HFFc6 (cell line): ENCODE measurements at places on chromosomes 1 and 21. TPM values are rescaled to one million over a fixed set of nuclear protein-coding genes. Genes with fewer than 3 reads are reported as not detected.

- peaks cover 53% of the 10 kb centered on the region for H3K36me3 ChIP-seq
- DNase-seq, result peak; percentile 50
- H3K4me1 ChIP-seq, result peaks cover 95% of the 10 kb centered on the region
- peaks cover 22% of the 10 kb centered on the region for H3K27me3 ChIP-seq
- H3K4me3 ChIP-seq, result peak overlapping the region; percentile 45
- peak overlapping the region; percentile 90 for H3K27ac ChIP-seq
These were observed 65.8 kb upstream of the BCL10 start for GRCh38 chr1:85342207-85342606.

GRCh38 chr1:235784950-235785349 is 81.8 kb downstream of the LYST start:
- no peaks in the 10 kb centered on the region for H3K36me3 ChIP-seq
- no peak overlapping the region for H3K4me3 ChIP-seq
- no peak for DNase-seq
- H3K27me3 ChIP-seq, result no peaks in the 10 kb centered on the region
- H3K4me1 ChIP-seq, result peaks cover 20% of the 10 kb centered on the region

GRCh38 chr1:171267391-171267790 is 19.1 kb downstream of the FMO1 start:
- no peaks in the 10 kb centered on the region for H3K4me1 ChIP-seq
- no peak overlapping the region for H3K27ac ChIP-seq
- DNase-seq, result no peak
- H3K36me3 ChIP-seq, result no peaks in the 10 kb centered on the region

CYP2J2 gene
- total RNA-seq, result not detected in 2 replicates

DNA sequence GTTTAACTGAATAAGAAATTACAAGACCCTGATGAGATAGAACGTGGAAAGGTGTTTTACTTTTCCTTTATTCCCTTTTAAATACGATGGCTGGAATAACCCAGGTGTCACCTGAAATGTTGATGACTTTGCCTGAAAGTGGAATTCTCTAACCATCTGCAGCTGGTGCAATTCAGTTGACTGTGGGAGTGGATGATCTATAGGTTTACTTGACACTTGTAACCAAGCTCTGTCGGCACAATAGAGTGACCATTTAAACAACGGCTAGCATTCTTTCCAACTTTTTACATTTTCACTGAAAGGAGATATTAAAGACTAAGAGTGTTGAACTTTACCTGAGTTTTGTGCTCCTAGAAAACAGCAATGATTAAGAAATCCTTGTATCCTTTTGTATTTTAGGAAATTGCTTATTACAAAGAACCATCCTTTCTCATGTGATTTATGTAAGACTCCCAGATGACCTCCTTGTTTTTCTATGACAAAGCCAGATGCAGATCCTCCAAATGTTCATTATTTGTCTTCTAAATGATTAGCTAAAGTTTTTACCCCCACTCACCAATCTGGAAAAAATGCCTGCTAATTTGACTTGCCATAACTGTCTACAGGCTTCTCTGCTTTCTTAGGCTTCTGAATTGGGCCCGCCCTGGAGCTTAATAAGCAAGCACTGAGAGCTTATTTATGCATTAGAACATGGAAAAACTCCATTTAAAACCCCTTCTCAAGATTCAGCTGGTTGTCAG is 129.5 kb upstream of the LRRC7 start:
- H3K27ac ChIP-seq, result no peak overlapping the region
- no peaks in the 10 kb centered on the region for H3K4me1 ChIP-seq
- no peaks in the 10 kb centered on the region; the same call in 1 of the 2 replicates for H3K27me3 ChIP-seq
- no peaks in the 10 kb centered on the region for H3K36me3 ChIP-seq

SPRR2G gene
- not detected in 3 replicates for total RNA-seq

GPA33 gene
- not detected in 3 replicates for total RNA-seq

DNA sequence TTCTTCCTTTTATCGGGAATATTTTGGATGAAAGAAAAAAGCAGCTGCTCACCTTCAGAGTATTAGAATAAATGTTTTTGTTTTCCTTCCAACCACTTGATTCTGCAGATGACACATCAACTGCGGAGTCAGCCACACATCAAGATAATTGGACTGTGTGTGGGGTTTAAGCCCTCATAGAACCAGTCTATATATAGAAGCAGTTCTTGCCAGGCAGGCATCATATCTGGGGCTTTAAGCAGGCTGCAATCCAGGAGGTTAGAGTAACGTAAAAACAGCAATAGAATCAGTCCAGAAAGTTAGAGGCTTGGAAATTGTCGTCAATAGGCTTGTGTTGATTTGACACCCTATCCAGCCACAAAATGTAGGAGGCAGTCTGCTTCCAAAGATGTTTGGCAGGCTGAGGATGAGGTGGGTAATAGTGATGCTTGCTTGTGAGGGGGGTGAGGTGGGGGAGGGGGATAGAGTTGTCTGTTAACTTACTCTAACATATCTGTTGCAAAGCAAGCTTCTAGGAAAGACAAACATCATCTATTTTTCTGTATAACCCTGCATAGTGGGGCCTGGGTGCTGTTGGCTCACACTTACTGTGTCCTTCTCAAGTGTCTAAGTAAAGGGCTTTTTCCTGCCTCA is 64.8 kb downstream of the PEX14 start:
- H3K36me3 ChIP-seq, result peaks cover 34% of the 10 kb centered on the region
- peaks cover 1% of the 10 kb centered on the region for H3K27me3 ChIP-seq
- H3K4me1 ChIP-seq, result peaks cover 13% of the 10 kb centered on the region
- DNase-seq, result peak; percentile 18

- no peaks in the 10 kb centered on the region; the same call in 1 of the 2 replicates for H3K27me3 ChIP-seq
- DNase-seq, result no peak
These were observed 40.7 kb upstream of the BCAR3 start for GRCh38 chr1:93722081-93723031.

GRCh38 chr21:33936301-33937038 is 20.9 kb upstream of the ATP5PO start:
- H3K27ac ChIP-seq, result no peak overlapping the region
- peaks cover 2% of the 10 kb centered on the region; the same call in 1 of the 2 replicates for H3K36me3 ChIP-seq
- no peaks in the 10 kb centered on the region for H3K27me3 ChIP-seq
- no peak for DNase-seq

DNA sequence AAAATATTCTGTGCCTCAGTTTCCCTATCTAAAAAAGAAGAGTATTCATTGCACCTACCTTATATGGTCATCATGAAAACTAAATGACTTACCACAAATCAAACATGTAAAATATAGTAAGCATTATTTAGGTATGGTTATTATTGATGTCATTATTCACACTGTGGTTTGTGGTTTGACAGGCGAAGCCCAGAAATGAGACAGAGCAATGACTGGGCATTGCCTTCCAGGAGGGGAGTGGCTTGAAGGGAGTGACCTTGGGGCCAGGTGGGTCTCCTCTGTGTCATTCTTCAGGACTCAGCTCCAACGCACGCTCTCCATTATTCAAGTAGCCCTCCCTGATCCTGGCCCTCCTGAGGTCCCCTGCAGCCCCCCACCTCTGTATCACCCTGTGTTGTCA is 133.7 kb downstream of the DMRTA2 start:
- no peak overlapping the region for H3K4me3 ChIP-seq
- H3K27me3 ChIP-seq, result peaks cover 2% of the 10 kb centered on the region
- DNase-seq, result no peak
- 0 out of 2 replicates have a peak, but pooled peaks cover 4% of the 10 kb centered on the region for H3K36me3 ChIP-seq
- H3K4me1 ChIP-seq, result no peaks in the 10 kb centered on the region

DNA sequence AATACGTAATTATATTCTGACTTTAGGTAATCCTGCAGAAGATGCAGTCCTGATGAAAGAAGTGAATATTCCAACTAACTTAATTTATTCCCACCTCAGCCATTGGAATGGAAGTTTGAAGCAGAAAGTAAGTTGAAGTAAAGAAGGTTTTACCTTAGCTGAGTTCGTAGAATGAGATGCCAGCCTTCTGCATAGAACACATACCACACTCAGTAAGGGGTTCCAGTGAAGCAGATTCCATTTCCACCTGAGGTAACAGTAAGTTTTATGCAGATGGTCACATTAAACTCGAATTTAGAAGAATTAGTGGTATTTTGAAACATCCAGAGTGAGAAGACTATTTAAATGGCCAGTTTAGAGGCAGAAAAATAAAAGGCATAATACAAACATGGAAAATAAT is 20.2 kb downstream of the RBM11 start:
- no peaks in the 10 kb centered on the region for H3K36me3 ChIP-seq
- DNase-seq, result no peak
- H3K27me3 ChIP-seq, result no peaks in the 10 kb centered on the region; the same call in 1 of the 2 replicates
- H3K27ac ChIP-seq, result no peak overlapping the region
- no peaks in the 10 kb centered on the region for H3K4me1 ChIP-seq

DNA sequence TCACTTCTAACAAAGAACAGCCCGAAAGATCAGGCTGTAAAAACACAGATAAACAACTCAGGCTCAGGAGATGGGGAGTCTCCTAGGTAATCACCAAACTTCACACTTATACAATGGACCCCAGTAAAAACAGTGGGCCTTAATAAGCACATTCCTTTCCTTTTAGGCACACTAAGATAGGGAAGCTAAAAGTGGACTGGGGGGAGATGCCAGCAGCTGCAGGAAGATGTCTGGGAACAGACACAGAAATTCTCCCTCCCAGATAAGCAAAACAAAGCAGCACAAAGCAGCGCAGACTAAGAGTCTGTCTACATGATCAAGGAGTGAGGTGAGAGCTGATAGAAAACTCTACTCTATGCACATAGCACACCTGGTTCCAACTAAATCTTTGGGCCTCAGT is 29.0 kb upstream of the CTBS start:
- H3K4me3 ChIP-seq, result peak overlapping the region; percentile 97
- DNase-seq, result peak; percentile 46
- peak overlapping the region; percentile 99 for H3K27ac ChIP-seq
- peaks cover 69% of the 10 kb centered on the region for H3K4me1 ChIP-seq
- no peaks in the 10 kb centered on the region for H3K27me3 ChIP-seq

DNA sequence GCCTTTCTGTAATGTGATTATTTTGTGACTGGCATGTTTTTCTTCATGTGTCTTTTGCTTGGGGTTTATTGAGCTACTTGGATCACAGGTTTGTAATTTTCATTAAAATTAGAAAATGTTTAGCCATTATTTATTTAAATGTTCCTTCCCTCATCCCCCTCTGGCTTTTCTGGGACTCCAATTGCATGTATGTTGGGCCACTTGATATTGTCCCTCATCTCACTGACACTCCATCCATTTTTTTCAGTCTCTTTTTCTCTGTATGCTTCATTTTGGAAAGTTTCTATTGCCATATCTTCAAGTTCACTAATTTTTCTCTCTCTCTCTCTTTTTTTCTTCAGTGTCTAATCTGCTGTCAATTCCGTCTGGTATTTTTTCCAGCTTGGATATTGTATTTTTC is 390.1 kb downstream of the PRDM2 start:
- H3K4me1 ChIP-seq, result no peaks in the 10 kb centered on the region
- no peak overlapping the region for H3K27ac ChIP-seq
- no peaks in the 10 kb centered on the region for H3K36me3 ChIP-seq
- H3K4me3 ChIP-seq, result no peak overlapping the region
- DNase-seq, result no peak

GRCh38 chr1:110262846-110263631 is 52.9 kb downstream of the KCNC4 start:
- no peaks in the 10 kb centered on the region for H3K36me3 ChIP-seq
- H3K27ac ChIP-seq, result no peak overlapping the region
- DNase-seq, result no peak
- no peak overlapping the region for H3K4me3 ChIP-seq
- H3K27me3 ChIP-seq, result peaks cover 27% of the 10 kb centered on the region
- H3K4me1 ChIP-seq, result peaks cover 23% of the 10 kb centered on the region

IFI44 gene
- 1.2 to 2.9 TPM (median 1.3 TPM) in 3 replicates for total RNA-seq

- H3K4me3 ChIP-seq, result peak overlapping the region; percentile 90; the same call in 1 of the 2 replicates
- no peaks in the 10 kb centered on the region for H3K36me3 ChIP-seq
- no peak for DNase-seq
- H3K27ac ChIP-seq, result 0 out of 2 replicates have a peak overlapping the region, but pooled peaks have one; percentile 25
- H3K4me1 ChIP-seq, result peaks cover 18% of the 10 kb centered on the region
These were observed 1.4 kb upstream of the MAD2L2 start for GRCh38 chr1:11682287-11682771.

SMCP gene
- total RNA-seq, result not detected in 3 replicates

GRCh38 chr1:12778907-12779306 is 5.4 kb downstream of the PRAMEF12 start:
- no peaks in the 10 kb centered on the region for H3K36me3 ChIP-seq
- no peak overlapping the region for H3K4me3 ChIP-seq
- DNase-seq, result no peak
- H3K4me1 ChIP-seq, result no peaks in the 10 kb centered on the region
- H3K27me3 ChIP-seq, result 0 out of 2 replicates have a peak, but pooled peaks cover 2% of the 10 kb centered on the region

- H3K36me3 ChIP-seq, result peaks cover 5% of the 10 kb centered on the region; the same call in 1 of the 2 replicates
- H3K4me3 ChIP-seq, result no peak overlapping the region
These were observed 479.1 kb upstream of the NCAM2 start for GRCh38 chr21:20519076-20519475.

- H3K36me3 ChIP-seq, result no peaks in the 10 kb centered on the region; the same call in 1 of the 2 replicates
- DNase-seq, result no peak
- H3K4me3 ChIP-seq, result no peak overlapping the region
- H3K27ac ChIP-seq, result no peak overlapping the region
- peaks cover 2% of the 10 kb centered on the region; the same call in 1 of the 2 replicates for H3K27me3 ChIP-seq
These were observed 27.6 kb downstream of the CRP start for GRCh38 chr1:159686599-159687299.

SYT2 gene
- not detected in 3 replicates for total RNA-seq

DNA sequence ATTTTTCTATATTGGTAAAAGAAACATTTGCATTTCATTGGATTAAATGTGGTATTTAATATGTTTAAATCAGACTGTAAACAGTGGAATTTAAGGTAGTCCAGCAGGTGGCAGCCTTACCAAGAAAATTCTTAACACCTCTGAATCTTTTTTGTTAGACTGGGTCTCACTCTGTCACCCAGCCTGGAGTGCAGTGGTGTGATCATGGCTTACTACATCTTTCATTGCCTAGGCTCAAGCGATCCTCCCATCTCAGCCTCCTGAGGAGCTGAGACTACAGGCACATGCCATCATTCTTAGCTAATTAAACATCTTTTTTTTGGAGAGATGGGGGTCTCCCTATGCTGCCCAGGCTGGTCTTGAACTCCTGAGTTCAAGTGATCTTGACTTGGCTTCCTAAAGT is 98.8 kb downstream of the RABGAP1L start:
- no peaks in the 10 kb centered on the region; the same call in 1 of the 2 replicates for H3K27me3 ChIP-seq
- peaks cover 7% of the 10 kb centered on the region for H3K36me3 ChIP-seq
- H3K4me3 ChIP-seq, result no peak overlapping the region
- peak; percentile 38 for DNase-seq
- H3K4me1 ChIP-seq, result peaks cover 4% of the 10 kb centered on the region; the same call in 1 of the 2 replicates

IGSF9 gene
- total RNA-seq, result not detected in 3 replicates

DNA sequence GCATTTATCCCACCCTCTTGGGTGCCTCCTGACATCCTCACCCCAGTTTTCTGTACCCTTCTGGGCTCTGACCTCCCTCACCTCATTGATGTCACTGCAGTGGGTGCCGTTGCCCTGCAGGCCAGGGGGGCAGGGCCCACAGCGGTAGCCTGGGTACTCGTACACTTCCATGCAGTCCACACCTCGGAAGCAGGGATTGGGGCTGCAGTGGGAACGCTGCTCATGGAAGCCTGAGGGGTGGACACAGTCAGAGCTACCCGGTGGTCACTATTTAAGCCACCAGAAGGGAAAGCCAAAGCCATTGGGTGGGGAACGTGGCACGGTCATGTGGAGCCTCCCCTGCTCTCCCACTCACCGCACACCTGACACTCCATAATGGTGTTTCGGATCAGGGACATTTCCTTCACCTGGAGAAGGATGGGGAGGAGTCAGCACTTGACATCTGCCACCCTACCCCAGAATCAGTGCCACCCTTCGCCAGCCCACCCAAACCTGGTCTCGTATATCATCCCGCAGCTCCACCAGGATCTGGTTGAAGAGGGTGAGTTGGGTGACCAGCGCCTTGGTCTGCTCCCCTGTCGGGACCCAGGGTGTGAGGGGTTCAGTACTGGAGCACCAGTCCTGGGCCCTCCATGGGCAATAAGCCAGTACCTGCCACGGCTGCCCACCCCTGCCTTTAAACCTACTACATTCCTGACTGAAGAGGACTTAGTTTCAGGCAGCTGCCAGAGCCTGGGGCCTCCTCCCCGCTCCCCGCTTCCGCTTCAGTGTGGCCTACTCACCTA is 4.8 kb downstream of the THBS3 start:
- DNase-seq, result no peak
- peaks cover 4% of the 10 kb centered on the region; the same call in 1 of the 2 replicates for H3K27me3 ChIP-seq
- H3K36me3 ChIP-seq, result peaks cover 11% of the 10 kb centered on the region
- peak overlapping the region; percentile 34; the same call in 1 of the 2 replicates for H3K27ac ChIP-seq
